ENCODE measurements at places on chromosomes 2 and 18.

GRCh38 chr2:86337244-86337835 lies at the start of gene REEP1:
REEP1 (minus strand) TSS chr2:86337626; CDS start chr2:86337510, 116 bp downstream.
- DNase-seq, result no peak

- DNase-seq, result no peak
These were observed 5.1 kb upstream of the PAX8 start for GRCh38 chr2:113283704-113284284.

- DNase-seq, result no peak
These were observed 249.1 kb upstream of the SIX2 start for GRCh38 chr2:45258311-45258710.

GRCh38 chr18:7697306-7697705 lies 130.2 kb downstream of the PTPRM start:
- no peak for DNase-seq

- DNase-seq, result no peak
These were observed 286.2 kb upstream of the EPAS1 start for GRCh38 chr2:46010925-46011490.

GRCh38 chr2:22719396-22719795 lies 665.6 kb upstream of the KLHL29 start:
- DNase-seq, result no peak

DNA sequence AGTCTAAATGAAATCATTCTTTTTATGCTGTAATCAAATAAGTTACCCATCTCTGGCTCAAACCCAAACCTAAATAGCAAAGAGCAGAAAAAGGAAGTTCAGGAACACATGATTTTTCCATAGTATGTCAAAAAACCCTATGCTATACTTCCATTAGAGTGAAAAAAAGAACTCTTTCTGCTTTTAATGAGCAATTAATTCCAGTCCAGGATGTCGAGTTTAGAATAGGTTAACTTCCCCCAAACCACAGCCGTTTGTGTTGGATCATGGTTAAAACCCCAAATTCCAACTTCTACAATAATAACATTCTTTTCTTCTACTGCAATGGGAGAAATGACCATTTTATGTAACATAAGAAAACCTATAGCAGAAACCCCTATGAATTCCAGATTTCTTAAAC lies 171.1 kb upstream of the NRP2 start:
- DNase-seq, result no peak

DNA sequence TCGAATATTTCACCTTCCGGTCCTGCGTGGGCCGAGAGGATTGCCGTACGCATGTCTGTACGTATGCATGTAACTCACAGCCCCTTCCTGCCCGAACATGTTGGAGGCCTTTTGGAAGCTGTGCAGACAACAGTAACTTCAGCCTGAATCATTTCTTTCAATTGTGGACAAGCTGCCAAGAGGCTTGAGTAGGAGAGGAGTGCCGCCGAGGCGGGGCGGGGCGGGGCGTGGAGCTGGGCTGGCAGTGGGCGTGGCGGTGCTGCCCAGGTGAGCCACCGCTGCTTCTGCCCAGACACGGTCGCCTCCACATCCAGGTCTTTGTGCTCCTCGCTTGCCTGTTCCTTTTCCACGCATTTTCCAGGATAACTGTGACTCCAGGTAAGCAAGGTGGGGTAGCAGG lies at the start of gene SERPINB5:
TSS of gene SERPINB5 (plus strand) at position 291 of the 400 bp plus-strand sequence. CDS start 7,471 bp downstream, outside the sequence.
- DNase-seq, result no peak

DNA sequence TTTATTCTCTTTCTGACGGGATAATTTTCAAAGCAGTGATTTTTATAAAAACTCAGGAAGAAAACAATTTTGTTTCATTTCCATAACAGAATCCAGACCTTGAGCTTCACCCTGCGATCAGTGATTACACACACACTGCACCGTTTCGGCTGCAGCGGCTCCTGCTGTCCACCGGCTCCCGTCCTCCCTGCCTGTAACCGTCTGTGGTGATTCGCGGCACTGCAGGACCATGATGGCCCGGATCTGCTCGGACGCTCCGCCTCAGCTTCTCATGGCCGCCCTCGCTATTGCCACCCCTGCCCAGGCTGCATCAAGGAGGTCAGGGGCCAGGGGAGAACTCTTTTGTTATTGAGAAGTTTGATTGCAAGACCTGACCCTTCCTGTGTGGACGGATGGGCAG lies 246.1 kb downstream of the TWIST2 start:
- DNase-seq, result no peak

DNA sequence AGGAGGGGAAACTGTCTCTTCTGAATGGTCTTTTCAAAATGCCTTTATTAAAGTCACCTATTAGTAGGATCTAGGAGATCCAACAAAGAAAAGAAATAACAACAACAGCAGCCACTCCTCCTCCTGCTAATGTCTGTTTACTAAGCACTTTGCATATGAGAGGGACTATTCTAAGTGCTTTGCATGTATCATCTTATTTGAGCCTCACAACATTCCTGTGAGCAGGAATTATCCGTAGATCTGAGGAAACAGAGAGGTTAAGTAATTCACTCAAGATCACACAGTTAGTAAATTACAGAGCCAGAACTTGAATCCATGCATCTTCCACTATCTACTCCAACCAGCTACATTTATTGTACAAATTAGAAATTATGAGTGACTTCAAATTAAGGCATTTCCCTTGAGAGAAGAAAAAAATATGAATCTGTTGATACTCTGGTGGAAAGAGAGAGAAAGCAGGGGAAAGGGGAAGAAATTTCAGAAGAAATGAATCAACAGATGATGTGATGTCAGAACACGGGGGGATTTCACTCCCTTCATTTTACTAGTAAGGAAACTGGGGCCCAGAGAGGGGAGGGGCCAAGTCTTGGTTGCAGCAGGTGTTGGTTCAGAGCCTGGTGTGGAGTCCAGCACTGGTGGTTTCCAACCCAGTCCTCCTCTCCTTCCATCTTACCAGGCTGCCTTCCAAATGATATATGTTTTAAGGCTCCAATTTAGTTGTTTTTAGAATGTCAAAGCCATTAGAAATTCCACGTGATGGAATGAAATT lies 49.7 kb downstream of the TSN start:
- no peak for DNase-seq

GRCh38 chr2:190682168-190682567 lies 33.3 kb downstream of the NAB1 start:
- no peak for DNase-seq

DNA sequence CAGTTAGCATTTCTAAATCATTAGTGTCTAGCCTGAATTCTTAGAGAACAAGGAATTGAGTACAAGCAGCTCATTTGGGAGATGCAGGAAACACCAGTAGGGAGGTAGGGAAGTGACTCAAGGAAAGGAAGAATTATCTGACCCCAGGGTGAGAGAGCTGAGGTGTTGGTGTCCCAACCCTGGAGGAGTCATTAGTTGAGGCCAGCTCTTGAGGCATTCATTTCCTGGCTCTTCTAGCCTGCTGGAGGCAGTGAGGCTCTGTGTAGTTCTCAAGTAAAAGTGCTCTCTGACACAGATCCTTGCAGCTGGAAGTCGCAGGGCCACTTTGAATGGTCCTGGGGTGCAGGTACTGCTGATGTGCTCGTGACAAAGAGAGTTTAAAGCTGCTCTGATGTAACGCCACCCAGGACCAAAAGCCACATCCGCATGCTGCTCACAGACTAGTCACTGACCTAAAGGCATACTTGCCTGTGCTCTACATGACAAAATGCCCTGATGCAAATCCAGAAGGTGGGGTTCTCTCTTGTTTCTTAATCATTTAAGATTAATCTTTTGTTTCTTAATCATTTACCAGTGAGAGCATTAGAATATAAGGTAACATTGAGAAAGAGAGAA lies 299.5 kb upstream of the LYPD1 start:
- DNase-seq, result no peak

GRCh38 chr2:206096876-206097275 lies 10.9 kb upstream of the INO80D start:
- no peak for DNase-seq

DNA sequence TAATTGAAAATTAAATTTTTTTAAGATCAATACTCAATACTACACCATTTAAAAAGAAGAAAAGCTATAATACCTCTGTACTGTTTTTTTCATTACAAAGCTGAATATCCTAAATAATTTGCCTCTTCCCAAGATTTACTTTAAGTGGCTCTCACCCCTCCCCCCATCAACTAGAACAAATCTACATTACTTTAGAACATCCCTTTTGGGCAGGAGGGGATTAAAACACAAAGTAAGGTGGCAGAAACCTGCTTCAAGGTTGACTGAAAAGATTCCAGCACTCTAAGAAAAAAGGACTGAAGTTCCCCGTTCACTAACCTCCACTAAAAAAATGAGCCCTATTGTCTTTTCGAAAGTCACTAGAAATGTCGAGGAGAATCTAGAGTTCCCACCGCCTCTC lies 42.3 kb downstream of the SLC38A11 start:
- DNase-seq, result no peak
